NCI-H1092 (cell line): ENCODE measurements at places on chromosomes 7 and 10.

- DNase-seq = no peak
Observed at GRCh38 chr7:92898798-92899197, 62.4 kb upstream of the CDK6 start.

GRCh38 chr10:74032900-74033655, 35.2 kb downstream of the VCL start:
- no peak for DNase-seq

DNA sequence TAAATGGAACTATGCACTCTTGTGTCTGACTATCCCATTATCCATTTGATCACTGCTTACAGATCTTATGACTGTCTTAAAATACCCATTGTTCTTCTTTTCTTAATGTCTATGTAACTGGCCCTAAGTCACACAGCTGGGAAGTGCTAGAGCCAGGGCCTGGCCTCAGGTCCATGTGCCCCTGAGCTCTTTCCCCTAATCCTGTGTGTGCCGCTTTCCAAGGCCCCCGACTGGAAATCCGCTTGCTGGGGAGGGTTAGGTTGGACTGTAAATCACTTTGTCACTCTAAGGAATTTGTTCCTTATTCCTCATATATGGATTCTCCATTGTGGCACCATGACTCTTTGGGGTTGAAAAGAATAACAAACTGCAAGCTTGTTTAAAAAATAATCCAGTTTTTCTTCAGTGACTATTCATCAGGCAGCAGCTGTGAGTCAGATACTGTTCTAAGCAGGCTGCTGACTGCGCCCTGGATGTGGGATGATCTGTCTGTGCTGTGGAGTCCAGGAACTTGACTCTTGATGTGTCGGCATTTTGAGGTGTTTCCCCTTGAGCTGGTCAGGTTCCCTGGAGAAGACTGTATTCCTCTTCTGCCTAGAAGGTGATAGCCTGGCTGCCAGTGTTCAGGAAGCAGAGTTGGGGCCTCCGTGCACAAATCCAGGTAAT, 236.3 kb downstream of the SDK1 start:
- no peak for DNase-seq

- DNase-seq = peak; percentile 48
Observed at GRCh38 chr7:98641646-98642500, 24.8 kb downstream of the NPTX2 start.

DNA sequence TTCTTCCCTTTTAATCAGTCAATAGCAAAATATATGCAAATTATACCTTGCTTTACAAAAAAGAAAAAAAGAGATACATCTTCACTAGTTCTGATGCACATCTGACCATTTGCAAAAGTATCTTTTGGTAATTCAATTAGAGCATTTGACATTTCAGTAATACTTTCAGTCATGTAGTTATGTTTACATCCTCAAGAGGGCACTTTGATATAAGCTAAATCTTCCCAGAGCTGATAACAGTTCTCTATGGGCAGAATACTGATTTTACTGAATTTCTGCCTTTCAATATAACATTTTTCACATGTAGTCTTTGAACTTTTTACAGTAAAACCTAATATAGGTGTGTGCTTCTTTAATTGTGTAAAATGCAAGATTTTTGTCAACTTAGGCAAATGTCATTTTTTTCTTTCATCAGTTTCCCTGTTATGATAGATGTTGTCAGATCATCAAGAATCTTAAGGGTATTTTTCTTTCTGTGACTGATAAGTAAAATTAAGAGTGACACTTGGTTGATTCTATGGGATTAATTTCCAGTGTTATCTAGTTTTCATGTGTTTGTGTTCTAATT, 703.5 kb upstream of the SEMA3D start:
- peak; percentile 7 for DNase-seq

- no peak for DNase-seq
Observed at GRCh38 chr10:15719899-15720634, at the start of gene ITGA8. TSS of gene ITGA8 (minus strand) at chr10:15719922. CDS start at chr10:15719771, 151 bp downstream.

GRCh38 chr10:97731346-97732051, 5.4 kb upstream of the ZFYVE27 start:
- DNase-seq = peak; percentile 25

DNA sequence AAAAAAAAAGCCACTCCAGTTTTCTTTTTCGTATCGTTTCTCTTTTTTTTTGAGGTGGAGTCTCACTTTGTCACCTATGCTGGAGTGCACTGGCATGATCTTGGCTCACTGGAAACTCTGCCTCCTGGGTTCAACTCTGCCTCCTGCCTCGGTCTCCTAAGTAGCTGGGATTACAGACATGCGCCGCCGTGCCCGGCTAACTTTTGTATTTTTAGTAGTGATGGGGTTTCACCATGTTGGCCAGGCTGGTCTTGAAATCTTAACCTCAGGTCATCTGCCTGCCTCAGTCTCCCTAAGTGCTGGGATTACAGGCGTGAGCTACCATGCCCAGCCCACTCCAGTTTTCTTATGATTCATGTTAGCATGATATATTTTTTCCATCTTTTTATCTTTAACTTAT, 92.7 kb downstream of the ANKRD61 start:
- DNase-seq = no peak
